ENCODE measurements at places on chromosomes 11 and 22. TPM values are rescaled to one million over a fixed set of nuclear protein-coding genes. Genes with fewer than 3 reads are reported as not detected.

DNA sequence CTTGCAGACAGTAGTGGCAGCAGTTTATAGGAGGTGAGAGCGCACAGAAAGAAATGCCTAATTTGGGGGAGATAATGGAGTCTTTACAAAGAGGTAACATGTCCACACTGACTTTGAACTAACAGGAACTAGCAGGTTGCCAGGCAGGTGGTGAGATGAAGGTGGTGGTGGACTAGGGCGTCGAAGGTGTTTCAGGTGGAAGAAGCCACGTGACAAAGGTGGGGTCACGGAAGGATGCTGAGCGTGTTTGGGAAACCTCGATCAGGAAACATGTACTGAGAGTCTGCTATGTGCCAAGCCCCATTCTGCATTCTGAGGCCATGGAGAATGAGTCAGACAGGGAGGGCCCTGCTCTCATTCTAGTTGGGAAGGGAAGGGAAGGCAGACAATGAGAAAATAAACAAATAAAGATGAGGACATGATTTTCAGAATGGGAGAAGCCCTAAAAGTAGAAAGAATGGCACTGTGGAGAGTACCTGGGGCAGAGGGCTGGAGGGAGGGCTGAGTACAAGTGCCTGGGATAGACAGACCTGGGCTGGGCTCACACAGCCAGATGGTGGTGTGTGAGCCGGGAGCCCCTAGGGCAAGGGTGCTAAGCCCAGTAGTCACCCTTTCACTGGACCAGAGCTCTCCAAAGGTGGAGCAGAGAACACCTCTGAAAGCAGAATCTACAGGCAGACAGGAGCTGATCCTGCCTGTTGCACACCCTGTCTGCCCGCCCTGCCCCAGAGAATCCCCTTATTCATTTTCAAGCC is 16.2 kb upstream of the NNMT start:
- H3K27ac ChIP-seq = no peak overlapping the region
- no peaks in the 10 kb centered on the region for H3K36me3 ChIP-seq
- no peaks in the 10 kb centered on the region for H3K27me3 ChIP-seq

GRCh38 chr11:18771266-18772035 is 20.1 kb downstream of the PTPN5 start:
- H3K4me1 ChIP-seq = 0 out of 2 replicates have a peak, but pooled peaks cover 2% of the 10 kb centered on the region
- H3K4me3 ChIP-seq = no peak overlapping the region
- no peaks in the 10 kb centered on the region for H3K36me3 ChIP-seq
- no peak overlapping the region for H3K27ac ChIP-seq
- DNase-seq = no peak

The TMA7B gene
- not detected for total RNA-seq

DNA sequence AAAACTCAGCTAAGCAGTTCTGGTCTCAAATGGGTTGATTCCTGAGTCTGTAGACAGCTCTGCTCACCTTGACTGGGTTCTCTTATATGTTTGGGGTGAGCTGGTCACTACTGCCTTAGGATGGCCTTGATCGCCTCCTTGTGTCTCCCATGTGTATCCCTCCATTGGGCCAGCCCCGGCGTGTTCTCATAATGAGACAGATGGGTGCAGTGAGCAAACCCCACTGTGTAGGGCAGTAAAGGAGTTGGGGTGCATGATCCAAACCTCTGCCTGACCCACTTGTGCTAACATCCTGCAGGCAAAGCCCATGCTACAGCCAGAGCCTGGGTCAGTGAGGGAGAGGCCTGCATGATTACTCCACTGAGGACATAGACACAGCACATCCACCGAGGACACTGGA is 657.6 kb downstream of the BRD1 start:
- no peak overlapping the region for H3K27ac ChIP-seq
- no peak overlapping the region for H3K4me3 ChIP-seq
- H3K36me3 ChIP-seq = peaks cover 8% of the 10 kb centered on the region
- no peaks in the 10 kb centered on the region for H3K4me1 ChIP-seq
- no peak for DNase-seq

DNA sequence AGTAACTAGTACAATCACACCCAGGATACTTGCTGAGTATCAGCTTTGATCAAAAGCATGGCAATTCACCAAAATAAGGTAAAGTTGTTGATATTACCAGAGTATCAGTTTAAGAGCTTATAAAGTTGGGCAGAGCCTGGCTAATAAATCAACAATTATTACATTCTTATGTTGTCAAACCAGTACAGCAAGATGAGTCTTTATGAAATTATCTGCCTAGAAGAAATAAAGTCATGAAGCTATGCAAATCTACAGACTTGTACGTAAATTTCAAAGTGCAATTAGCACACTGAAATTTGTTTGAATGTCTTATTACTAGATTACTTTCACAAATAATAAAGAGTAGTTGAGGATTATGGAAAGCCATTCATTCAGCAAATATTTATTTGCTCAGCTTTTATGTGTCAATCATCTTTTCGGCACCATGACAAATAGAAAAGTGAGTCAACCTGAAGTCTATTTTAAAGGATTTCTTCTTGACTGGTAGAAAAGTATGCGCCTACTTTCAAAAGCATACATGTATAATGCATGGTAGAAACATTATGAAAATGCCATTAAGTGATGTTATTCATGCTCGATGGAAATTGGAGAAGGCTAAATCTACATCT is 5.0 kb upstream of the ANO3 start:
- no peak overlapping the region for H3K27ac ChIP-seq
- DNase-seq = no peak
- no peaks in the 10 kb centered on the region for H3K36me3 ChIP-seq

Measured in H9 (cell line).